Fibroblast of skin of left quadriceps (primary cell): ENCODE measurements at places on chromosomes 2 and 18.
A peak's percentile ranks its signal among the peaks of the same experiment; 100 is the strongest.

DNA sequence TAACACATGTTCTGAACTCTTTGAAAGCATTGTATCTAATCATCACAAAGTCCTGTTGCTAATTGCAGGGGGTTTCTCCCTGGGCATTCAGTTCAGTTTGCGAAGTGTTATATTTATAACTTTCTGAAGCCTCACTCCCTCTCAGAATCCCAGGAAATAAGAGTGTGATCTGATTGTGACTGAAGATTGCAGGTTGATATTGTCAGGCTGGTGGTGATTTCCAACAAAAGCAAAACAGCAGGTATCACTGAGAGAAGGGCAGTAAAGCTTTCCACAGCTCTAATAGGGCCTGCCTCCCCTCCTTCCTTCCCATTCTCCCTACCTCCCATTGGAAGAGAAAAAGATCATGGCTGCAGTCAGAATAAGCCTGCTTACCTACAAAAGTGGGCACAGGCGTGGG lies 466.7 kb upstream of the FSHR start:
- no peak for DNase-seq

DNA sequence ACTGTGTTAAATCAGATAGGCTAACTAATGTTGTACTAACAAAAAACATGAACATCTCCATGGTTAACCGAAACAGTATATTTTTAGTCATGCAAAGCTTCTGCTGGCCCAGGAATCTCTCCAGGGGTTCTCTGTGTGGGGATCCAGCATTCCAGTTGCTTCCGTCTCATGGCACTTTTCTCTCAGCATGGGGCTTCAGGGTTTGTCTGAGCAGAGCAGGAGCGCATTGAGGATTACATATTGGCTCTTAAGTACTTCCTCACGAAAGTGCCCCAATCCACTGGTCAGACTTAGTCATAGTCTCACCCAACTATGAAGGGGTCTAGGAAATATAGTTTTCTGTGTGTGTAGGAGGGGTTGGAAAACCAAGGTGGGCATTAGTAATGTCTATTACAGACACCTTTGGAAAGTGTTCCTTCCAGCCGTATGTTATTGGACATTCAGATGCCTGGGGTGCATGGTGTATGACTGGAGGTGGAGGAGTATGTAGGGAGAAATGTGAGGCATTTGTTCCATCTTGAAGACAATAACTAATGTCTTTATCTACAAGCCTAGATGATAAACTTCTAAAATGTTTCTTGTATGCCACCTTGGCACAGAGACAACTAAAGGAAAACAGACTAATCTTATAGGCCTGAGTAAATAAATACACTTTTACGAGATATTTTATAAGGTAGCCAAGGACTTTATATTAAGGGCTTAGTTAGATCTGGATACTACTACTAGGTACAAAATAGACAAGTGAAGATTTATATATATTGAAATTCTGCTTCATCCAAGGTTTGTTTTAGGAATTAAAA lies 123.8 kb upstream of the ZEB2 start:
- no peak for DNase-seq

- DNase-seq = peak; percentile 68
These were observed 42.1 kb downstream of the TPGS2 start for GRCh38 chr18:36786686-36787085.

- no peak for DNase-seq
These were observed 32.2 kb upstream of the ZFP36L2 start for GRCh38 chr2:43258547-43259156.

DNA sequence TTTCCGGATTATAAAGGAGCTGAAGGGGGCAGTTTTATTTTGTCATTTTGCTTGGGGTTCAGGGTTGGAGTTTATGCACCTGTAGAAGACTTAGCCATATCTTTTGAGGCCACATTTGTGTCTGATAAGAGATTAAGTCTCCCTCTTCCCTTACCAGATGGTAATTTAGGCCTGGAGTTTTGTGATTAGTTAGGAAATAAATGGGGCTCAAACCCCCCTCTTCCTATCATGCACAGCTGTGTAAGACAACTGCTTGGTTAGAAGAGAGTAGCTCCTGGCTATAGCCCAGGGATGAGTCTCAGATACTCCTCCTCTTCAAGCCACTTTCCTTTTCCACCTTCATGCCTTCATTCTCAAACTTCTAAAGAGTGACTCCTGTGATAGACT lies 802 bp upstream of the SAP130 start:
- no peak for DNase-seq

DNA sequence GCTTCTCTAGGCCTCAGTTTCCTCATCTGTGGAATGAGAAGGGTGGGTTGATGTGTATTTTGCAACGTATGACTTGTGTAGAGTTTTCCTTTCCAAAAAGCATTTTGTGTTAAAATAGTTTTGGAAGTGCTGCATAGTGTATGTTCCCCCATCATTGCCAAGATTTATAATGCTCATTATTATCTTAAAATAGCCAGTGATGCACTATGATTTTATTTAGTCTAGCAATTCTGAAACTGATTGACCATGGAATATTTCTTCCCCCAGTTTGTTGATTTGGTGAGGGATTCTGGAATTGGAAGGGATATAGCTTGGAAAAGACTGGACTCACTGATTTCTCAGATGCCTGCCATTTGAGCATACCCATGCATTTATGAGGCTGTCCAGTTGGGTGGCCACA lies 130.6 kb downstream of the CCDC85A start:
- no peak for DNase-seq

DNA sequence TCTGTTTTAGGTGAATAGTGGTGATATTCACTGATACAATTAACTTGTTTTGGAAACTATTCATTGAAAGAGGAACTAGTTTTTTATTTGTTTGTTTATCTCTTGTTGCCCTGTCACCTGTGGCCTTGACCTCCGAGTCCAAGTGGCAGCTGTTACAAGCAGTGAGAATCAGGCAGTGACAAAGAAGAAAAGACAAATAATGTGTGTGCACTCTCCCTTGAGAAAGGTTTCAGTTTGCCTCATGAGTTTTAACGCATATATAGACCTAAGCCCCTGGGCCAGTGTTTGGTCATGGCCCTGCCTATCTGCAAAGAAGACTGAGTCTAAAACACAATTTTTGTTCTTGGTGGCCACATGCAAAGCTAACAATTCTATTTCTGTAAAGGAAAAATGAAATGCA lies 15.3 kb downstream of the KYNU start:
- no peak for DNase-seq

- DNase-seq = no peak
These were observed 21.7 kb upstream of the GALNT1 start for GRCh38 chr18:35559867-35560266.

DNA sequence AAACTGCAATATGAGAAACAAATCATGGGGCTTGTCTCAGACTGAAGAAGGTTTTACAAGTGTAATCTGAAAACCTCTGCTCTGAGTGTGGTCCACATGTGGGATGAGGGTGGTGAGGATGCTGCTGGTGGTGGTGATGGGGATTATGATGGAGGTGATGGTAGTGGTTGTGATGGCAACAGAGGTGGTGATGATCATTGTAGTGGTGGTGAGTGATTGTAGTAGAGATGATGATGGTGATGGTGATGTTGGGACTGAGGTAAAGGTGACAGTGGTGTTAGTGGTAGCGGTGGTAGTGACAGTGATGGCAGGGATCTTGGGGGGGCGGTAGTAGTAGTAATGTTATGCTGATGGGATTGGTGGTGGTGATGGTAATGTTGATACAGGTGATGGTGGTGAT lies 217.8 kb downstream of the ANAPC1 start:
- no peak for DNase-seq

DNA sequence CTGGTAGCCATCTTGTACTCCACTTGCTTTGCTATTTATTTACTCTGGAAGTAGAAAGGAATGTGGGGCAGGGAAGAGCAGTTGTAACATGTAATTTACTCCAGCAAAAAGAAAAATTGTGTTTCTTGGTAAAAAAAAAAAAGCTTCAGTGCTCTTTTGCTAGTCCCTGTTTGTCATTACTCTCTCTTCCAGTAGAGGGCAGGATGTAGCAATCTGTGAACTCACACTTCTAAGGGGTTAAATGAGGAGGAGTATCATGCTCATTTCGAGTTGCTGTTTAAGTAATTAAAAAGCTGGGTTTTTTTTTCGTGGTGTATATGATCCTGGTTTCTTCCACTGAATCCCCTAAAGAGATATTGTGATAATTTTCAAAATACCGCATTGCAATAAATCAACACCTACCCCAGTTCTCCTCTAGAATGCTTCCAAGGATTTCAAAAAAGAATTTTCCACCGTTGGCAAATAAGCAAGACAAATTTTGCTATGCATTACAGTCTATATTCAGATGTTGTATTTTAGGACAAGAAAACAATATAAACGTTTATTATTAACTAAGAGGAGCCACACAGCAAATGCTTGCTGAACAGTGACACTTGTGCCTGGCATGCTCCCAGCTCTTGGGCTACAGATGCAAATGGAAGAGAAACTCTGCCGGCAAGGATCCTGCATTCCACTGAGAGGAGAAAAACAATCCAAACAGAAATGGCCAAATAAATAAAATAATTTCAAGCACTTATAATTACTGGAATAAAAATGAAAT lies 261.6 kb downstream of the ASXL3 start:
- peak; percentile 43 for DNase-seq

- no peak for DNase-seq
These were observed 13.0 kb downstream of the LONRF2 start for GRCh38 chr2:100309311-100309710.

GRCh38 chr18:25510096-25510495 lies 158.1 kb upstream of the ZNF521 start:
- no peak for DNase-seq

DNA sequence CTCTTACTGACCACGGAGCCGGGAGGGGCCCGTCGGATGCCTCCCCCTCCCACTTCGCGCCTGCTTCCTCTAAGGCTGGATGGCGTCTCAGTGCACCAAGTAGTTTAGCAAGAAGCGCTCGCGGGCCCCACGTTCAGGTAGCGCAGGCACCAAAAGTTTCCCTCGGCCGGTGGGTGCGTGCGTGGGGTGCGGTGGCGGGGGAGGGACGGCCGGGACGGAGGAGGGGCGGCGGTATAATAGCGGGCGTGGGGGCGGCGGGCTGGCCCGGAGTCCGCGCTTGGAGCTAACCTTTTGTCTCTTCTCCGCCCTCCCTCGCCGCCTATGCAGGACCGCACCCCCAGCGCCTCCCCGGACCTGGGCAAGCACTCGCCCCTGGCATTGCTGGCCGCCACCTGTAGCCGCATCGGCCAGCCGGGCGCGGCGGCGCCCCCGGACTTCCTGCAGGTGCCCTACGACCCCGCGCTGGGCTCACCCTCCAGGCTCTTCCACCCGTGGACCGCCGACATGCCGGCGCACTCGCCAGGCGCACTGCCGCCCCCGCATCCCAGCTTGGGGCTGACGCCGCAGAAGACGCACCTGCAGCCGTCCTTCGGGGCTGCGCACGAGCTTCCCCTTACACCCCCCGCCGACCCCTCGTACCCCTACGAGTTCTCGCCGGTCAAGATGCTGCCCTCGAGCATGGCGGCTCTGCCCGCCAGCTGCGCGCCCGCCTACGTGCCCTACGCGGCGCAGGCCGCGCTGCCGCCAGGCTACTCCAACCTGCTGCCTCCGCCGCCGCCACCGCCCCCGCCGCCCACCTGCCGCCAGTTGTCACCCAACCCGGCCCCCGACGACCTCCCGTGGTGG lies 1.0 kb downstream of the SP5 start:
- no peak for DNase-seq

- no peak for DNase-seq
These were observed 15.6 kb upstream of the PKDCC start for GRCh38 chr2:42032224-42032620.

DNA sequence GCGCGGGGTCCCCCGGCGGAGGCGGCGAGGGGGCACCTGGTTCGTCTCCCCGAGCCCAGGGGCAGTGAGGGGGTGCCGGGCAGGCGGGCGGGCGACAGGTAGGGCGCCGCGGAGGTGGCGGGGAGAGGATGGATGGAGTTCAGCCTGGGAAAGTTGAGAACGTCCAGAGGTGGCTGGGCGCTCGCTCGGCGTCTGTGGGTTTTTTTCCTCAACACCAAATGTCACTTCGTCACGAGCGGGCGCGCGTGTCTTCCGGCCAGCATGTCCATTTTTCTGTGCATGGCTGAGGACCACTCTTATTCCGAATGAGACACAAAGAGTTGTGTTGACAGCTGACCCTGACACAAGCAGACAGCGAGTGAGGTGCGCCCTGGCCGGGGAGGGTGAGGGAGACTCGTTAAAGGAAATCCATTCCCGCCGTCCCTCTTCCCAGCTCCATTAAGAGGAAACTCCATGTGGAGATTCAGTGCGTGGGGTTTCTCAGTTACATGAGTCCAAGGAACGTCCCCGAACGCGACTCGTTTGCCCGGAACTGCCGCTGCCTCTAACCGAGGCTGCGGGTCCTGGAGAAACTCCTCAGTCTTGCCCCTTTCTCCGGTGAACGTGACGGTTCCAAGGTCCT lies 859 bp downstream of the GREB1L start:
- DNase-seq = no peak

- DNase-seq = no peak
These were observed 959.4 kb upstream of the GYPC start for GRCh38 chr2:125696560-125696959.

- no peak for DNase-seq
These were observed 15.2 kb downstream of the RAMP1 start for GRCh38 chr2:237874585-237875161.

DNA sequence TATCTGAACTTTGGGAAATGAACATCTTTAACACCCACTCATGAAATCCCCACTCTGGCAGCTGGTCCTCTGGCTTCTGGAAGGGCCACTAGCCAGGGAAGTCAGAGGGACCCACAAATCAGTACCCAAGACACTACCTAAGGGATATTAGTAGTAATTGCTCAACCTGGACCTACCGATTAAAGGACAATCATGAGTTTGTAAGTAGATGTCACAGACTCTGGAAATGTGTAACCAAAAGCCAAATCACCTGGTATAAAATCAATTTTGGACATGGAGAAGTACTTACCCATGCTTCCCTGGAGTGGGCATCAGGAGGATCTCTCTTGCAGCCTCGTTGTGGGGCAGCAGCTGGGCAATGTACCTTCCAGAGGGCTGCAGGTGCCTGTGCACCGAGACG lies 389.8 kb downstream of the ALK start:
- DNase-seq = no peak

DNA sequence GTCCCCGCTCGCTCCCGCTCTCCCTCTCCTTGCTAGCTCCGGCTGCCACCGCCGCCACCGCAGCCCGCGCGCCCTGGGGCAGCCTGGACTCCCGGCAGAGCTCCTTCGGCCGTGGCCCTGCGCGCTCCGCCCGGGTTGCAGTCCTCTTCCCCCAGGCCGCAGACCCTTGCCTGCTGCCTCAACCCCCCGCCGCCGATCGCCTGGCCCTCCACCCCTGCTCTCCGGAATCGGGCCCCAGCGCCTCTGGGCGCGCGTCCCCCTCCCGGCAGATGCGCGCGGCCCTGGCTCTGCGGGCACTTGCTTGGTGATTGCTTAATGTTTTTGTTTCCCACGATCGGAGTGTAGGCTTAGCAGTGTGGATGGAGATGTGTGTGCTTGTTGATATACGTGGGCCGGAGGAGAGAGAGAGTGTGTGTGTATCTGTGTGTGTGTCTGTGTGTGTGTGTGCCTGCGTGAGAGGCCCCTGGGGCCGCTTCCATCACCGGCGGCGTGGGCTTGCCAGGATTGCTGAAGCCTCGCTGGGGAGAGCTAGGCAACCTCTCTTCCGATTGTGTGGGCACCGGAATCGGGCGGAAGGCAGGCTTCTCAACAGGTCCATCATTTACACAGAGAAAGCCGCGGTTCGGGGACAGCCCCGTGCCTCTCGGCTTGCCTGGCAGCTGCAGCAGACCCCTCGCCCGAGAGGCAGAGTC lies 877 bp downstream of the INHBB start:
- no peak for DNase-seq

GRCh38 chr2:135225781-135226180 lies 173.7 kb downstream of the RAB3GAP1 start:
- no peak for DNase-seq
